ENCODE measurements at places on chromosomes 7 and 10.

DNA sequence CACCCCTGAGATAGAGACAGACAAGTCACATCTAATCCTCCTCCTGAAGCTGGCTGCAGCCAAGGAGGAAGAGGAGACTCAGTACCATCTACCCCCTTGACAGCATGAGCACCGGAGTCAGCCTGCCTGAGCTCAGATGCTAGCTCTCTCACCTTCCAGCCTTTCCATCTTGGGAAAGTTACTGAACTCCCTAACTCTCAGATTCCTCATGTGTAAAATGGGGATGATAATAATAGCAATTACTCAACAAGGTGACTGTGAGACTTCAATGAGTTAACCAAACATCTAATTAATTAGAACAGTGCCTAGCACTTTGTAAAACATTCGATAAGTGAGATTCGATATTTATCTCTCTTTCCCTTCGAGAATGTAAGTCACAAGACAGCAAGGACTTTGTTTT lies 6.4 kb downstream of the KDM7A start:
- H3K4me1 ChIP-seq: no peaks in the 10 kb centered on the region
- H3K4me3 ChIP-seq: no peak overlapping the region
- H3K27ac ChIP-seq: no peak overlapping the region
- no peaks in the 10 kb centered on the region for H3K36me3 ChIP-seq

- H3K4me1 ChIP-seq: no peaks in the 10 kb centered on the region
- DNase-seq: no peak
- peaks cover 10% of the 10 kb centered on the region for H3K36me3 ChIP-seq
- no peak overlapping the region for H3K27ac ChIP-seq
- H3K27me3 ChIP-seq: peaks cover 1% of the 10 kb centered on the region
Measured at GRCh38 chr10:70656489-70656888, 15.8 kb upstream of the ADAMTS14 start.

GRCh38 chr10:128011059-128011979 lies 104.4 kb downstream of the PTPRE start:
- H3K4me1 ChIP-seq: no peaks in the 10 kb centered on the region
- no peaks in the 10 kb centered on the region for H3K27me3 ChIP-seq
- DNase-seq: peak; percentile 82
- no peak overlapping the region for H3K27ac ChIP-seq
- no peaks in the 10 kb centered on the region for H3K36me3 ChIP-seq

- no peak overlapping the region for H3K27ac ChIP-seq
- H3K36me3 ChIP-seq: peaks cover 13% of the 10 kb centered on the region
- peaks cover 5% of the 10 kb centered on the region for H3K4me1 ChIP-seq
- DNase-seq: no peak
- no peaks in the 10 kb centered on the region for H3K27me3 ChIP-seq
- no peak overlapping the region for H3K4me3 ChIP-seq
Measured at GRCh38 chr10:72335394-72336258, 19.1 kb downstream of the DNAJB12 start.

DNA sequence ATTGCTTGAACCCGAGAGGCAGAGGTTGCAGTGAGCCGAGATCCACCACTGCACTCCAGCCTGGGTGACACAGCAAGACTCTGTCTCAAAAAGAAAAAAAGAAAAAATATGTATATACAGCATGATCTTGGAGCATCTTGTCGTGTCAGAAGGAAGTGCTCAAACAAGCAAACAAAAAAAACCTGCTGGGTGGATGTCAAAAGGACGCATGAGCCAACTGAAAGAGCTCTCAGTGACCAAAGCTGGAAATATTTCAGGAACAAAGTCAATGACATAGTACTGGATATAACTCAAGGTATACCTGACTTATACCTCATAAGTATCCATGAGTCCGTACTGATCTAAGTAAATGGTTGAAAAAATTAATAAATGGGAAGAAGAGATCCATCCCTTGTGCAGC lies 94.6 kb upstream of the ANLN start:
- no peak for DNase-seq
- no peaks in the 10 kb centered on the region for H3K27me3 ChIP-seq

GRCh38 chr7:38070718-38071117 lies 107.3 kb upstream of the STARD3NL start:
- H3K36me3 ChIP-seq: no peaks in the 10 kb centered on the region
- H3K27me3 ChIP-seq: no peaks in the 10 kb centered on the region
- H3K4me1 ChIP-seq: no peaks in the 10 kb centered on the region
- DNase-seq: peak; percentile 45

DNA sequence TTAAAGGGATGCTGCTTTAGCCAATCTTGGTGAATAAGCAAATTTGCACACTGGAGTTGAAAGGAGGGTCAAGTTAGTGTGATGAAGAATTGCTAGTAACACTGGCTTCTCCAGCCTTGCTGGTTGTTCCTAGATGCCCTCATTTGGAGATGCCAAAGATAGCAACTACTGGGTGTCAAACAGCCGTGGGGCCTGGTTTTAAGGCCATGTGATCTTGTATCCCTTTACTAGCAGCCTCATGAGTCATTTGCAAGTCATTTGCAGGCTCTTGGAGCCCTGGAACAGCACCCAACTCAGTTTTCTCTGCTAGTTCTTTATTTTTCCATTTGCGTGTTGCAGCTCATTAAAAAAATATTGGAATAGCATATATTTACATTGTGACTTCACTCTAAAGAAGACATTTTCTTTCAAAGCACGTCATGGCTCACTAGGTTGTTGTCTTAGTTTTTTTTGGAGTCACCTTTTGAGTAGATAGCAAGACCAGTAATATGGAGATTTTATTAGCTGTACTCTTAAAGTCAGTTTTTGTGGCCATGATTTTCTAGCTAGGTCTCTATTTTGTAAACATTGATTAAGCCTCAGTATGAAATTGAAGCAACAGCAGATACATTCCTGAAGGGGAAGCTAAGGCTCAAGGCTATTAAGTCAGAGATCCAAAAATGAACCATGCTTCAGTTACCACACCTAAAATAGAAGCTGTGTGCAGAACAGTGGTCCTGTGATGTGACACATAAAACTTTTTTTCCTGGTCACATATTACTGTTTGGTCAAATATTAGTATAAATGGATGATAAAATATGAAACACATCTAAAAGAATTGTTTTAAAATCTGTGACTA lies 1.3 kb downstream of the LSMEM1 start:
- no peak overlapping the region for H3K4me3 ChIP-seq
- H3K4me1 ChIP-seq: no peaks in the 10 kb centered on the region
- DNase-seq: peak; percentile 47
- no peaks in the 10 kb centered on the region for H3K27me3 ChIP-seq

Data from H9 (cell line).